ENCODE measurements at places on chromosomes 16 and 17.

DNA sequence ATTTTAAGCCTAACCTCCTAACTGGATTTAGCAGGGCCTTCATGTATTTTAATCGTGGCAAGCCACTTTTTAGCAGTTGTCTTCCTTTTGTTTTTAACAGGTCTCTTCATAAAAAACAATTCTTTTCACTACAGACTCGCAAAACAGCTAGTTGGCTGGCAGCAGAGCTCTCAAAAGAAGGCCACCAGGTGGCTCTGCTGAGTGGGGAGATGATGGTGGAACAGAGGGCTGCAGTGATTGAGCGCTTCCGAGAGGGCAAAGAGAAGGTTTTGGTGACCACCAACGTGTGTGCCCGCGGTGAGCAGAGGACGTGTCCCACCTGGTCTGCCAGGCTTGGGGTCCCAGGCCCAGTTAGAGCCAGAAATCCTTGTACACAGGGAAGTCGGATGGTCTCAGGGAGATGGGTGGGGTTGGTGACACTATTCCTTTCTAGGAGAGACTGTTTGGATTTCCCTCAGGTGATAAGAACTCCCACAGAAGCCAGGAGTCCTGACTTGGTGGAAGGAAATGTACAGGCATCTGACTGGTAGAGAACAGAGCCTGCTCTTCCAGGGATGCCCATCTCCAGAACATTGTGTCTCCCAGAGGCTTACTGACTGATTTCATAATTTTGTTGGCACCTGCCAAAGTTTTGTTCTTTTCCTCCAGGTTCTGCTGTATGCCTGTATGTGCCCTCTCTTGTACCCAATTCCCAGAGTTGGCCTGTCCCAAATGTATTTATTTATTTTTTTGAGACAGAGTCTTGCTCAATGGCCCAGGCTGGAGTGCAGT, 14.9 kb upstream of the DDX19A start:
- H3K27ac ChIP-seq = no peak overlapping the region
- no peak overlapping the region for H3K4me3 ChIP-seq
- H3K4me1 ChIP-seq = no peaks in the 10 kb centered on the region
- H3K27me3 ChIP-seq = peaks cover 4% of the 10 kb centered on the region

DNA sequence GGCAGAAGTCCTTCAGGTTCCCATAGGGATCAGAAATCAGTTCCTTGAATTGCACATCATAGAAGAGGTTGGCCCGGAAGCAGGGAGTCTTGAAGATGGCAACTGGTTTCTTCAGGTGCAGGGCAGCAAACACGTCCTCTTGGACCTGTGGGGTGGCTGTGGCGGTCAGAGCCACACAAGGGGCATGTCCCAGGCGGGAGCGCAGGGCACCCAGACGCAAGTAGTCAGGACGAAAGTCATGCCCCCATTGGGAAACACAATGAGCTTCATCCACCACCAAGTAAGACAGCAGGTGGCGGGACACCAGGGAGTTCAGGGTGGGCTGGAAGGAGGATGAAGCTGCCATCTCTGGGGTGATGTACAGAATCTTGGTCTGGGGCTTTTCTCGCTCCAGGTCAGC, 4.4 kb downstream of the RECQL5 start:
- peaks cover 6% of the 10 kb centered on the region for H3K4me1 ChIP-seq
- H3K4me3 ChIP-seq = no peak overlapping the region
- H3K27me3 ChIP-seq = no peaks in the 10 kb centered on the region
- no peak for DNase-seq
- H3K36me3 ChIP-seq = no peaks in the 10 kb centered on the region

DNA sequence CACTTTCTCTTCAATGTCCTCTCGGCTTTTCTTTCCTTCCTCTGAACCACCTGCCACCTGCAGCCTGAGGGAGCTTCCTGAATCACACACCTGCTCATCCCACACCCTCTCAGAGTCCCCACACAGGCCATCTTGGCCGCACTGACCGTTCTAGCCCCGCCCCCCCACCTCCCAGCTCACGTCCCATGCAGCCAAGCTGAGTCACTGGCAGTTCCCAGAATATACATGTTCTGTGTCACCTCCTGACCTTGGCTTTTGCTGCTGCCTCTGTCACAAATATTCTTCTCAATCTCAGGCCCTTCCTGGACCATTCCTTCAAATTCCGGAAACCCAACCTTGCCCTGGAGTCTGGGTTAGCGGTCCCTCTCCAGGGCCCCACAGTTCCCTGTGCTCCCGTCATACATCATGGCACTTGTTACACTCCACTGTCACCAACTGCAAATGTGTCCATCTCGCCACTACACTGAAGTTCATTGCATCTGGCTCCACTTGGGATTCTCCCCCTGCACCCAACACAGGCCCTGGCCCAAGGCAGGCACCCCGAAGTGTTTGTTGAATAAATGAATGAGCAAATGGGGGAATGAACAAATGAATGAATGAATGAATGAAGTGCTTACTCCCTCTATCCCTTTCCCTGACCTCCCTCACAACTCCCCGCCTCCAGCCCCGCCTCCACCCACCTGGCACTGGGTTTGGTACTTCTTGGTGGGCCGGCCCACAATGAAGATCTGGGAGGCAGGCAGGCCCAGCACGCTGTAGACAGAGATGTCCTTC, 12.8 kb downstream of the PIMREG start:
- no peak overlapping the region for H3K4me3 ChIP-seq
- no peak for DNase-seq
- H3K27me3 ChIP-seq = peaks cover 8% of the 10 kb centered on the region
- H3K4me1 ChIP-seq = peaks cover 23% of the 10 kb centered on the region
- H3K36me3 ChIP-seq = peaks cover 5% of the 10 kb centered on the region
- no peak overlapping the region for H3K27ac ChIP-seq

DNA sequence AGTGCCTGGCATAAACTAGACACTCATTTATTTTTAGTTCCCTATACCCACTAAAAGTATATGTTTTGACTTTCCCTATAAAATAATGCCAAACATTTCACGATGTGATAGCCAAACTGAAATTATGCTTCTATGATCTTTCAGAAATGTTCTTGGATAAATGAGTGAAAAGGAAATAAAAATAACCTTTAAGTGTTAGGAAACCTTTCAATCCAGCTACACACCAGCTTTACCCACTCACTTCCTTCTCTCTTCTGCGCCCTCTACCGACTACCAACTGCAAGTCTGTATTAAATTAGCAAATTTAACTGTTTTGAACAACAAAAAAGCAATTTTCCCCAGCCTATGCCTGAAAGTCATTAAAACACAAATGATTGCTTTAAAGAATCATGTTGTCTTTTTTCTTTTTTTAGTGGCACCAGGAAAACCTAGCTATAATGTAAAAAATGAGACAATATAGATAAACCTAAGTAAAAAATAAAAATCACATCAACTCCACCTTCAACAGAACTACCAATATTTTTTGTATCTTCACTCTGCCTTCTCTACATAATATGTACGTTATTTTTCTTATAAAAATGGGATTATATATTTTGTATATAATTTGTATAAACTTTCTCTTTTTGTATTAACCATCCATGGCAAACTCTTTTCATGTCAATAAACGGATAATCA, 13.2 kb upstream of the TMEM100 start:
- H3K36me3 ChIP-seq = no peaks in the 10 kb centered on the region
- H3K4me1 ChIP-seq = peaks cover 32% of the 10 kb centered on the region
- H3K4me3 ChIP-seq = no peak overlapping the region
- H3K27me3 ChIP-seq = peaks cover 2% of the 10 kb centered on the region

- no peak overlapping the region for H3K27ac ChIP-seq
- H3K4me3 ChIP-seq = no peak overlapping the region
- H3K27me3 ChIP-seq = peaks cover 23% of the 10 kb centered on the region
- no peaks in the 10 kb centered on the region for H3K36me3 ChIP-seq
- peaks cover 33% of the 10 kb centered on the region for H3K4me1 ChIP-seq
- DNase-seq = no peak
Measured at GRCh38 chr16:85453194-85453678, 159.9 kb upstream of the GSE1 start.

DNA sequence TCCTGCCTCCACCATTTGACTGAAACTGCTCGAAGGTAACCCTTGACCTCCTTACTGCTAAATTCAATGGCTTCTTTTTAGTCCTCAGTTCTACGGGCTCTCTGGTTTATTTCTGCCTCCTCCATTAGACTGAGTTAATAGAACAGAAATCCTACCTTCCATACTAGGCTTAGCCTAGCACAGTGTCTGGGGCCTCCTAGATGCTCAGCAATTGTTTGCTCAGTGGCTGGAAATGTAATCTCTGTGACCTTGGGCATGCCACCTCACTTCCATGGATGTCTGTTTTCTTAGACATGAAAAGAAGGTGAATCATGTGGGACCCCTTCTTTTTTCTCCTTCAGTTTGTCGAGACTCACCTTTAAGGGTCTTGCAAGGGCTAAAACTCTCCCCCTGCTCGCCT, 19.7 kb downstream of the NXPH3 start:
- H3K27me3 ChIP-seq = peaks cover 2% of the 10 kb centered on the region
- no peak overlapping the region for H3K4me3 ChIP-seq
- peaks cover 11% of the 10 kb centered on the region for H3K36me3 ChIP-seq
- no peak for DNase-seq

GRCh38 chr16:88697831-88698615, 8.2 kb downstream of the RNF166 start:
- no peak for DNase-seq
- H3K27ac ChIP-seq = no peak overlapping the region
- H3K4me1 ChIP-seq = no peaks in the 10 kb centered on the region
- no peak overlapping the region for H3K4me3 ChIP-seq

DNA sequence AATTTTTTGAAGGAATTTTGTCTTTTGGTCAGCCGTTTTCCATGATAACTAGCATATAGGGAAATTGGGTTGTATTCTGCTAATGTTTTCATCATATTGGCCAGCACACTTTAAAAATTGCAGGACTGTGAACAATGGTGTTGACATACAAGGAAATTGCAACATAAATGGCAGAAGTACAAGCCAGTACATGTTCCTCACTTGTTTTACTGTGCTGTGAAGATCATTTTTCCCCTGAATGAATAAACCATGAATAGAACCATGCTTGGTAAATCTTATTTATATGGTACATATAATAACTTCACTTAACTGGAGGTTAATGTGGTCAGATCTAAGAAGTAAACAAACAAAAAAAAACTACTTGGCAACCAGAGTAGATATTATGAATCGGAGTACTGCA, 22.8 kb downstream of the OMG start:
- peaks cover 6% of the 10 kb centered on the region for H3K4me1 ChIP-seq
- H3K27ac ChIP-seq = no peak overlapping the region
- peaks cover 6% of the 10 kb centered on the region for H3K36me3 ChIP-seq
- DNase-seq = no peak

DNA sequence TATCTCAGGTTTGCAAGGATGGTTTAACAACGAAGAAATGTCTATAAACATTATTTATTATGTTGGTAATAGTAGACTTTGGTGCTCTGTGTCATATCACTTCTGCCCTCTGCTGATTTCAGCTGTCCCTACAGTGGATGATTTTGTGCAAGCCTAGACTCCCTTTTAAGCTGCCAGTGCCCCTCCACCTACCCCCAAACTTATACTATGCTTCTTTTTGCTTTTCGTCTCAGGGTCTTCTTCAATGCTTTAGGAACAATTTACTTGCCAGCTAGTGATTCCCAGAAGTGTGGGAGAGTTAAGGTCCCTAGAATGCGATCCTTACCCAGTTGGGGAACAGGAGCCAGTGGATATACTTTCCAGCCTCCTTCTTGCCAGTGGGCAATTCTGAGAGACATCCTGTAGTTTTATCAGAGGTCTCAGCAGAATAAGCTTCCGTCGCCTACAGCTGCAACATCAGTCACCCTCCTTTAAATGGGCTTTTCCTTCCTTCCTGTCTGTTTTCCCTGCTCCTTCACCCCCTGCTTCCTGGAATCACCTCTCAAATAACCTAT, 4.1 kb downstream of the ICAM2 start:
- H3K27me3 ChIP-seq = peaks cover 4% of the 10 kb centered on the region
- no peak for DNase-seq
- no peaks in the 10 kb centered on the region for H3K4me1 ChIP-seq
- no peak overlapping the region for H3K27ac ChIP-seq
- peaks cover 5% of the 10 kb centered on the region for H3K36me3 ChIP-seq

DNA sequence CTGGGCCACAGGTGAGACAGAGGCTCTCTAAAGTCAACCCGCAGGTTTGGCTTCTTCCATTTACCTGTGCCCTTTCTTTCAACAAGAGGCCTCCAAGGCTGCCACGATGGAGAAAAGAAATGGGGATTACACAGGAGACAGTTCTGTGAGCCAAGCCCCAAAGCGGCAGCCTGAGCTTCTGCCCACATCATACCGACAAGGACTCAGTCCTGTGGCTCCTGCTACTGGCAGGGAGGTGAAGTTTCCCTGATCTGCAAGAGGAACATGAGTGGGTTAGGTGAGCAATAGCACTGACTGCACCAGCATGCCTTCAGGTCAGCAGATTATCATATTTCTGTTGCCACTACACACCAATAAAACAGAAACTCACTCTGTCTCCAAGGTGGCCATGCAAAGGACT, 800.0 kb downstream of the KCNJ18 start:
- DNase-seq = no peak
- no peaks in the 10 kb centered on the region for H3K4me1 ChIP-seq
- peaks cover 5% of the 10 kb centered on the region for H3K27me3 ChIP-seq
- H3K36me3 ChIP-seq = peaks cover 4% of the 10 kb centered on the region
- no peak overlapping the region for H3K4me3 ChIP-seq

Data from glutamatergic neuron (in vitro differentiated cells).